SJSA1 (cell line): ENCODE measurements at places on chromosomes 4 and X. TPM values are rescaled to one million over a fixed set of nuclear protein-coding genes. Genes with fewer than 3 reads are reported as not detected.

TCEAL5 gene
- total RNA-seq = not detected in 2 replicates

SCD5 gene
- 15.7 and 17.2 TPM in 2 replicates for total RNA-seq

PRDM5 gene
- total RNA-seq = 11.1 and 20.1 TPM in 2 replicates

DNA sequence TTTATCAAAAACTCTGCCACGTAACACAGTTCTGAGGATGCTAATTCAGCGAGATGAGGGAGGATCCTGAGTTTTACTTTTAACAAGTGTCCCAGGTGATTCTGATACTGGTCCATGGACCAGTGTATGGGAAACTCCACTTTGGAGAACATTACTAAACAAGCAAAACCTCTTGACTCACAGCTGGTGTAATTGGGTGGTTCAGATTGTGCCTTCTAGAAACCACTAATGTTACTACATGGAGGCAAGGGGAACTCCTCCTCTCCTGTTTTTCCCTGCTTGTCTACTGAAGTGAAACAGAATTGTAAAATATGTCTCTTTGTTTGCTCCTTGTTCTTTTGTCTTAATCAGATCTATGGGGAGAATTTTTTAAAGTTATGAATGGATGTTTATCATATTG is 62.6 kb downstream of the FRAS1 start:
- H3K4me1 ChIP-seq = no peaks in the 10 kb centered on the region
- no peaks in the 10 kb centered on the region for H3K36me3 ChIP-seq
- no peak overlapping the region for H3K27ac ChIP-seq
- no peak for DNase-seq
- H3K27me3 ChIP-seq = no peaks in the 10 kb centered on the region

DNA sequence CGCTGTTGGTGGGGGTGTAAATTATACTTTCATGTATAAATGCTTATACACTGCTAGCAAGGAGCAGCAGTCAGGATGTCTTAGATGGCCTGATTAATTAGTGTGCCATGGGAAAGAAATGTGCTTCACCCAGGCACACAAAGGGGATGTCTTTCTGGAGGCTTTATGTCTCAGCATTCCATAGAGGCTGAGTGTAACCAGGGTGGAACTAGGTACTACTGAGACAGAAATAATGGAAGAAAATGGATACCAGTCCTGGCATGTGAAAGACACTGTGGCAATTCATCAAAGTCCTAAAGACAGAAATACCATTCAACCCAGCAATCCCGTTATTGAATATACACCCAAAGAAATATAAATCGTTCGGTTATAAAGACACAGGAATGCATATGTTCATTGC is 52.5 kb downstream of the PF4 start:
- H3K36me3 ChIP-seq = no peaks in the 10 kb centered on the region
- H3K4me1 ChIP-seq = no peaks in the 10 kb centered on the region
- no peaks in the 10 kb centered on the region for H3K27me3 ChIP-seq
- no peak overlapping the region for H3K4me3 ChIP-seq

- DNase-seq = no peak
- H3K27ac ChIP-seq = no peak overlapping the region
- no peaks in the 10 kb centered on the region for H3K27me3 ChIP-seq
- H3K4me3 ChIP-seq = no peak overlapping the region
- H3K36me3 ChIP-seq = no peaks in the 10 kb centered on the region
Measured at GRCh38 chr4:48108309-48109073, 25.6 kb downstream of the TXK start.

GRCh38 chr4:26132858-26133257 is 188.0 kb upstream of the RBPJ start:
- DNase-seq = no peak
- H3K36me3 ChIP-seq = no peaks in the 10 kb centered on the region
- no peak overlapping the region for H3K27ac ChIP-seq
- no peaks in the 10 kb centered on the region for H3K4me1 ChIP-seq
- no peaks in the 10 kb centered on the region for H3K27me3 ChIP-seq

- H3K27ac ChIP-seq = no peak overlapping the region
- no peaks in the 10 kb centered on the region for H3K27me3 ChIP-seq
- no peaks in the 10 kb centered on the region for H3K36me3 ChIP-seq
- DNase-seq = no peak
- no peak overlapping the region for H3K4me3 ChIP-seq
- no peaks in the 10 kb centered on the region for H3K4me1 ChIP-seq
Measured at GRCh38 chr4:54315561-54316538, 86.8 kb downstream of the PDGFRA start.

GRCh38 chr4:172986114-172986513 is 182.5 kb upstream of the GALNT7 start:
- no peaks in the 10 kb centered on the region for H3K36me3 ChIP-seq
- H3K4me3 ChIP-seq = no peak overlapping the region
- H3K4me1 ChIP-seq = peaks cover 4% of the 10 kb centered on the region
- no peak overlapping the region for H3K27ac ChIP-seq
- DNase-seq = no peak
- H3K27me3 ChIP-seq = no peaks in the 10 kb centered on the region

GRCh38 chrX:150507251-150507856 is 61.1 kb upstream of the MTM1 start:
- H3K4me3 ChIP-seq = no peak overlapping the region
- H3K4me1 ChIP-seq = no peaks in the 10 kb centered on the region
- H3K27me3 ChIP-seq = no peaks in the 10 kb centered on the region
- no peak for DNase-seq
- no peak overlapping the region for H3K27ac ChIP-seq
- no peaks in the 10 kb centered on the region for H3K36me3 ChIP-seq

- H3K4me3 ChIP-seq = no peak overlapping the region
- H3K36me3 ChIP-seq = no peaks in the 10 kb centered on the region
- no peak for DNase-seq
- H3K27ac ChIP-seq = no peak overlapping the region
- H3K4me1 ChIP-seq = no peaks in the 10 kb centered on the region
Measured at GRCh38 chr4:8904666-8905065, 33.0 kb upstream of the HMX1 start.

DNA sequence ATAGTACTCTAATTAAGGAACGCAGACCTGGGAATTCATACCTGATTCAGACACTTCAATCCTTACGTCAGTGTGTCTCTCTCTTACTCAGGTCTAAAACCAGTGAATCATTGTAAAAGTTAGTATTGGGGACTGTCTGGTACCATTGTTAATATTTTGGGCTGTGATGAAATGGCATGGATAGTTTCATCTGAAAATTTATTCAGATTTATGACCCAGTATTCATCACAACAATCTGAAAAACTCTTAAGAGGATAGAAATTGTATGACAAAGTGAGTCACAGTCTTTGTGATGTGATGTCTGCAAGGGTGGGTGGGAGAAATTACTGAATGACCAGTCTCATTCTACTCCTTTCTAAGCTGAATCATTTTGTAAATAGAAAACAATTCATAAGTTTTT is 10.3 kb downstream of the FGF2 start:
- H3K36me3 ChIP-seq = peaks cover 69% of the 10 kb centered on the region
- H3K27ac ChIP-seq = peak overlapping the region; percentile 50
- peaks cover 48% of the 10 kb centered on the region for H3K4me1 ChIP-seq
- H3K4me3 ChIP-seq = no peak overlapping the region
- DNase-seq = no peak
- no peaks in the 10 kb centered on the region for H3K27me3 ChIP-seq

DNA sequence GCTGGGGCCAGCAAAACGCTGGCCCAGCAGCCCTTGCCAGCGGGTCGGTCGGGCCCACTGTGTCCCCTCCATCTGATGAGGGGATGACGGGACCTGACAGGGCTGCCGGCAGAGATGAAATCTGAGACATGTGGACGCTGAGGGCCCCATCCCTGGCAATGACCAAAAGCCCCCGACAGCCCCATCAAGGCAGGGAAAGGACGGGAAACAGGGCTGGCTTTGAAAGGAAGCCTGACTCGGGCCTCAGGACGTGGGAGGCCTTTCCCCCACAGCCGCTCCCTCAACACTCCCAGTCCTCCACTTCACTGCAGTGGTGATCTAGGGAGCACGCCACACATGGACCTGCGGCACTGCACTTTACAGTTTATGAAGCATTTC is 202.4 kb downstream of the AFAP1 start:
- DNase-seq = no peak
- H3K4me3 ChIP-seq = no peak overlapping the region
- no peaks in the 10 kb centered on the region for H3K4me1 ChIP-seq
- no peak overlapping the region for H3K27ac ChIP-seq
- no peaks in the 10 kb centered on the region for H3K36me3 ChIP-seq

GRCh38 chr4:26724534-26724933 is 136.1 kb upstream of the STIM2 start:
- H3K36me3 ChIP-seq = no peaks in the 10 kb centered on the region
- H3K4me1 ChIP-seq = peaks cover 7% of the 10 kb centered on the region; the same call in 1 of the 2 replicates
- H3K27me3 ChIP-seq = no peaks in the 10 kb centered on the region
- no peak for DNase-seq

DNA sequence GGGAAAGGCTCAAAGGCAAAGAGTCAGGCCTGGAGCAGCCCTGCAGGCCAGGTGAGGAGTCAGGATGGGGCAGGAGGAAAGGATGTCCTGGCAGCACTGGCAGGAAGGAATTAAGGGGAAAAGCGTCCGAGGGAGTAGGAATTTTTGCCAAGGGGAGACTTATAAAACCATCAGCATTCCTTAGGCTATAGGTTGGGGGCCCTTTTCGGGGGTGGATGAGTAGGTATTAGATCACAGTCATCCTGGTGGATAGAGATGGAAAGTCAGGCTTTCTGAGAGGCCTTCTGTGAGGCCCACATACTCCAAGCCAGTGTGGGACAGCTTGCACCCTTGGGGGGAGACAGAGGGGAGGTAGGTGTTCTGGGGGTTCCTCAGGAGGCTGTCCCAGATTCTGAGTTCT is 12.3 kb downstream of the STARD8 start:
- H3K27me3 ChIP-seq = no peaks in the 10 kb centered on the region
- H3K4me3 ChIP-seq = no peak overlapping the region
- H3K36me3 ChIP-seq = no peaks in the 10 kb centered on the region
- no peaks in the 10 kb centered on the region for H3K4me1 ChIP-seq

GRCh38 chr4:165906272-165906671 is 33.2 kb downstream of the TLL1 start:
- DNase-seq = no peak
- H3K4me1 ChIP-seq = no peaks in the 10 kb centered on the region
- no peak overlapping the region for H3K27ac ChIP-seq
- no peaks in the 10 kb centered on the region for H3K27me3 ChIP-seq
